Tongue (tissue), 3 donors: ENCODE measurements at places on chromosomes 1 and 21. TPM values are rescaled to one million over a fixed set of nuclear protein-coding genes. Genes with fewer than 3 reads are reported as not detected.

- peak; percentile 77 for DNase-seq
Observed at GRCh38 chr1:17119076-17119772, at the start of gene PADI2. TSS of gene PADI2 (minus strand) at chr1:17119451. CDS start at chr1:17119371, 80 bp downstream.

- DNase-seq, result no peak
Observed at GRCh38 chr1:56033321-56034037, 545.9 kb downstream of the PLPP3 start.

- DNase-seq, result no peak
Observed at GRCh38 chr1:173688300-173688699, 18.6 kb upstream of the ANKRD45 start.

- no peak for DNase-seq
Observed at GRCh38 chr1:94578856-94579255, 37.3 kb upstream of the F3 start.

DNA sequence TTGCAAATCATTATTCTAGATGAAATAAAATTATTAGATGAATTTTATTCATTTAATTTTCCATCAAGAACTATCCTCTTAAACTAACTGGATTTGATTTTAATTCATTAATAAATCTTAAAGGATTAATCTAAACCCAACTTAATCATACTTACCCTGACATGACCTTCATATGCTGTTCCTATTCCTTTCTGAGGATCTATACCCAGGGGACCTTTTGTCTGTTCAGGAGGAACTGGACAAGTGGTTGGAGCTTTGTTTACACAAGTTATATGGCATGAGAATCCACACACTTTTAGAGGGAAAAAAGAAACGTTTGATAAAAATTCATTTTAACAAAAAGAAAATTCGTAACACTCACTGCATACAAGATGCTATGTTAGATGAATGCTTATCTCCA is 95.2 kb downstream of the COQ8A start:
- no peak for DNase-seq

DNA sequence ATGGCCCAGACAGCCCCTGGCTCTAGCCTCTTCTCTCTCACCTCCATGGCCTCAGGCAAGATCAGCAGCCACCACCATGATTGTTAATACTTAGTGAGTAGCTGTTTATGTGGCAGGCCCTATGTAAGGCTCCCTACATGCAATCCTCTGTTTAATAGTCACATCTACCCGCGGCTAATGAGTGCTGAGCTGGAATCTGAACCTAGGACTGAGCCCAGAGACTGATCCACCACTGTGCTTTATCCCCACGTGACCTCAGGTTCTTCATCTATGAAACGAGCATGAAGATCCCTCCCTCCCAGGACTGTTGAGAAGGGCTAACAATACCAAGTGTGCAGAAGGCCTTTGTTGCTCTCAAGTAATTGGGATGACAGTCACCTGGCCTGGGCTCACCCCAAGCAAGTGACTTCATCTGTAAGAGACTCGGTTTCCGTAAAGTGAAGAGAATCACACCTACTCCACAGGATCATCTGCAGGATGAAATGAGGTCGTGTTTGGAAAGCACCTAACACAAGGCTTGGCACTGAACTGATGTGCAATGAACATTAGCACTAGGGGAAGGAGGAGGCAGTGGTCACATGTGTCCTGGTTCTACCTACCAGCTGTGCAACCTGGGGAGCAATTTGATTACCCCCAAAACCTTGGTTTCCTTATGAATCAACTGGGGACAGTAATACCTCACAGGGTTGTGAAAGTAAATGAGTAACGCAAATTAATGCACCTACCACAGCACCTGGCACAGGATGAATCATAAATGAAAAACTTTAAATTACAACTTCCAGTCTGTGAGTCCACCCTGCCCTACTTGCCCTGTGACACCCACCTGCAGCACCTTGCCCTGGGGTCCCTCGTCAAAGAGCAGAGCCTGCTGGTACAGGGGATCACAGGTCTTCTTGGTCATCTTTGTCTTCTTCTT is 37.2 kb downstream of the RIMS3 start:
- no peak for DNase-seq

DNA sequence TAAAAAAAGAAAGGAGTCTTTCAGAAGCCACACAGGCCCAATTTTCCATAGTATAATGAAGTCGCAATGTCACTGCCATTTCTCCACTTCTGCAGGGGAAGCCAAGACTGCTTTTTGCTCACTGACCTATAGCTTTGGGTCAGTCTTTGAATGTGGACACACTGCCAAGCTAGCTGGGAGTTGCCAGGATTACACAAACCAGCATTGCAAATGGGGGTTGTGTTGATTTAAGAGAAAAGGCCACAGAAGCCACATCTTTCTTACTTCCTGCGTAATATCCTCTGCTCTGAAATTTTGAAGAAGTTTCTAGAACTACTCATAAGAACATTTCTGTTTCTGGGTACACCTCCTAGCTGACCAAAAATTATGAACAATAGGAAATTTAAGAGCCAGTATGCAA is 45.8 kb upstream of the SAMSN1 start:
- peak; percentile 31 for DNase-seq

DNA sequence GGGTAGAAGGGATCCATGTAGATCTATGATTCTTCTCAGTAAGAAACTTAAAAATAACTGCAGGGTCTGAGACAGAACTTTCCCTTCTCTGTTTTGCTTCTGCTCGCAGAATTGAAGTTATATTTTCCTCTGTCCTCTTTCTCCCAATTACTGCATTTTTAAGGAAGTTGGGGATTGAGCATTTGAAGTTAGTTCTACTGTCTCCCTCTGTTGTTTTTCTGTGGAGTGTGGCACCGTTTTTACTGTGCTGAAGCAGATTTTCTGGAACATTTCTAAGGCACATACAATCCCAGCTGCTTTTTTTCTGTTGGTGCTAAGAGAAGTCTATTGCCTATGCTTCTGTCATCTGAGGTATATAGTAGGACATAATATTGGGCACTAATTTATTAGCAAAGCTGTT is 43.3 kb downstream of the RASAL2 start:
- peak; percentile 20 for DNase-seq

- DNase-seq, result no peak
Observed at GRCh38 chr1:110185181-110185580, 24.9 kb upstream of the KCNC4 start.

DNA sequence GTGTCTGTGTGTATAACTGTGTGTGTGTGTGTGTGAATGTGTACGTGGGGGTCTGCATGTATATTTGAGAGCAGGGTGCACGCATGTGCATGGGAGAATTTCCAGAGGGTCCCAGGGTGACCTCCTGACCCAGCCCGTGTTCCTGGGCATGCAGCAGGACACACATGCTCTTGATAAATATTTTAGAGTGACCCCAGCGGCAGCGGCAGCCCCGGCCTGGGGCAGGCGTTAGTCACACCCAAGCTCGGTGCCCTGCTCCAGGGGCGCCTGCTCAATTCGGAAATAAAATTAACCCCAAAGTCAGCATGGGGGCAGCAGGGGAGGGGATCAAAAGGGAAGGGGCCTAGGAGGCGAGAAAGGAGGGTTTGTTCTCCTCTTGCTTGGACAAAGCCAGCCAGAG is 107.5 kb downstream of the PAX7 start:
- no peak for DNase-seq

GRCh38 chr1:234687011-234687410 is 77.0 kb upstream of the IRF2BP2 start:
- DNase-seq, result no peak

DNA sequence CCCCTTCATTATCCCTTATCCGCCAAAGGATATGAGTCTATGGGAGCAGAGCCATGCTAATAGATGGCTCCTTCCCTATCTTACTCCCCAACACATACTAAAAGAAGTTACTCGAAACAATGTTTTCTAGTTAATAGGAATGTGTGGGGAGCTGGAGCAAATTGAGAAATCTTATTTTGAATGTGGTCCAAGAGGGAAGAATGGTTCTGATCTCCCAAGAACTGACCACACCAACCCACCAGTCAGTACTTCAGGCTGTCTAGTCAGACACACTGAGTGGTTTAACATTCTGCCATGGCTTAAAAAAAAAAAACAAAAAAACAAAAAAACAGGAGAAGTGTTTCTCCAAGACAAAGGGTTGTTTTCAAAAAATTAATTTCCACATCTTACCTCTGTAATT is 31.5 kb upstream of the DNASE2B start:
- no peak for DNase-seq

DNA sequence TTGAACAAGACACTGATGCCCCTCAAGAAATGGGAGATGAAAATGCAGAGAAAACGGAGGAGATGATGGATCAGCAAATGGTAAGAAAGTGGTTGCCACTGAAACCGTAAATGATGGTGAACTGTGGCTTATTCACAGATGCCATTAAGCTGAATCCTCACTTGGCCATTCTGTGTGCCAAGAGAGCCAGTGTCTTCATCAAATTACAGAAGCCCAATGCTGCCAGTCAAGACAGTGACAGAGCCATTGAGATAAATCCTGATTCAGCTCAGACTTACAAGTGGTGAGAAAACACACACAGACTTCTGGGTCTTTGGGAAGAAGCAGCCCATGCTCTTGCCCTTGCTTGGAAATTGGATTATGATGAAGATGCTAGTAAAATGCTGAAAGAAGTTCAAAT is 52.5 kb downstream of the NBPF6 start:
- DNase-seq, result no peak

The ANKRD65 gene
- 13.4 TPM for total RNA-seq

The SPATA1 gene
- total RNA-seq, result 1.1 TPM

The LRRC38 gene
- 14.0 TPM for total RNA-seq

The SRSF11 gene
- total RNA-seq, result 165 TPM

The SYNC gene
- total RNA-seq, result 71.8 TPM

The TNFRSF25 gene
- 33.0 TPM for total RNA-seq

The CD101 gene
- 3.0 TPM for total RNA-seq
